D721Med (cell line): ENCODE measurements at places on chromosomes 16 and 17.

- DNase-seq = no peak
Observed at GRCh38 chr17:32854207-32854606, 22.7 kb downstream of the MYO1D start.

DNA sequence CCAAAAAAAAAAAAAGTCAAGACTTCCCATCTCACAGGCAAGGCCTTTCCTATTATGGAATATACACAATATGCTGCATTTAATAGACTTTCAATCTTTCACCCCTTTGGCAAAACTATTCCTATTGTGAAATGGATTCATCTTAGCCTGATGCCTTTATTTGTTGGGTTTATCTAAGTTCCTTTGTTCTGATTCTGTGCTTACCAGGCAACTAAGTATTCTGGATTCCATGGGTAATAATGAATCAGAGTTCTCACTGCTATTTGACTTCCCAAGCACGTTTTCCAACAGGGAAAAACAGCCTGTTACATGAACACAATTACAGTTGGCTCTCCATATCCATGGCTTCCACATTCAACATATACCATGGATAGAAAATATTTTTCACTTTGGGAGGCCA is 135.5 kb downstream of the MYO1D start:
- DNase-seq = no peak

GRCh38 chr16:81008505-81008789 is 1.4 kb downstream of the CENPN start:
- DNase-seq = no peak

DNA sequence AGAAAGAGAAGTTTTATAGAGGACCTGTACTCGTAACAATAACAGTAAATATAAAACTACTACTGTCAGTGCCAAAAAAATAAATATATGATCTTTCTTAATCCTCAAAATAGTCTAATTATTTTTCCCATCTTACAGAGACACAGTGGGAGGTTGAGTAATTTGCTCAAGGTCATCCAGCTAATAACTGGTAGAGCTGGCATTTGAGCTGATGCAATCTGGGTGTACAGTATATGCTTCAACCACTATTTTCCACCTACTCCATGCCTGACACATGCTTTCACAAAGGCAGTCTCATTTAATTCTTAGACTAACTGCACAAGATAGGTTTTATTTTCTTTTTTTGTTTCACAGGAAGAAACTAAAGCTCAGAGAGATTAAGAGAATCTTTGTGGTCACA is 33.6 kb downstream of the PIGL start:
- DNase-seq = no peak

- DNase-seq = no peak
Observed at GRCh38 chr17:43588664-43589435, 42.7 kb upstream of the ETV4 start.

GRCh38 chr17:79658811-79659207 is 48.0 kb upstream of the RBFOX3 start:
- DNase-seq = no peak

- no peak for DNase-seq
Observed at GRCh38 chr16:20674684-20675487, 22.6 kb downstream of the ACSM1 start.

- DNase-seq = no peak
Observed at GRCh38 chr16:78176435-78176834, 77.0 kb downstream of the WWOX start.

- no peak for DNase-seq
Observed at GRCh38 chr16:81615411-81615810, 163.7 kb upstream of the PLCG2 start.

DNA sequence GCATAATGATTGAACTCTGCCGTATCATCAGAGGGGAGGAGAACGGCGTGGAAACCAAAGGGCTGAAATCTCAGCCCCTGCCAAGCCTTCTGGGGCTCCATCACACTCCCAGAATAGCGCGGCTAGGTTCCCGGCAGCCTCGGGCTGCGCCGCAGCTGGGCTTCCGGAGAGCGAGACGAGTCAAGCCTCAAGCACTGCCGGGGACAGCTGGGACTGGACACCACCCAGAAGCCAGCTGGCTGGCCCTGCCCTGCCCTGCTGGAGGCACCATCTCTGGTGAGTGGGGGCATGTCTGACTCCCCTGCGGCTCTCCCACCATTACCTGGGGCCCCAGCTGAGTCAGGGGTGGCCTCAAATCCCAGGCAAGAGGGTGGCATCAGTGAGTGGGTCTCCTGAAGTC is 7.2 kb upstream of the GPRC5C start:
- no peak for DNase-seq

GRCh38 chr17:79862238-79862637 is 23.0 kb upstream of the CBX4 start:
- no peak for DNase-seq

DNA sequence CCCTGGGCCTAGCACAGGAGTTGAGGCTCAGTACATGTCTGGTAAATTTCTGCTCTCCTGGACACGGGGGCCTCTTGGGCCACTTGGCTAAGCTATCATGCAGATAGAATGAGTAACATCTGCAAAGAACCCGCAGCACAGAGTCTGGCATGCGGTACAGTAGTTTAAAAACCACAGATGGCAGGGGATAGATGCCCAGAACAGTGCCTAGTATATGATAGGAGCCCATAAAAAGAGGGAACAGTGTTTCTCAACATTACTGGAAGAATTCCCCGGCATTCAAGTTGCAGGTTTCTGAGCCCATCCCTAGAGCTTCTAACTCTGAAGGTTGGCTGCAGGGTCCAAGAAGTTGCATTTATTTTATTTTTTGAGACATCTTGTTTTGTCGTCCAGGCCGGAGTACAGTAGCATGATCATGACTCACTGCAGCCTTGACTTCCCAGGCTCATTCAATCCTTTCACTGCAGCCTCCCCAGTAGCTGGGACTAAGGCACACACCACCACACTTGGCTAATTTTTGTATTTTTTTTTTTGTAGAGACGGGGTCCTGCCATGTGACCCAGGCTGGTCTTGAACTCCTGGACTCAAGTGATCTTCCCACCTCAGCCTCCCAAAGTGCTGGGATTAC is 5.8 kb downstream of the CDIPT start:
- DNase-seq = no peak

- DNase-seq = no peak
Observed at GRCh38 chr16:13245713-13246377, 344.4 kb downstream of the SHISA9 start.

GRCh38 chr17:81518785-81519283 is 6.2 kb upstream of the ACTG1 start:
- no peak for DNase-seq

DNA sequence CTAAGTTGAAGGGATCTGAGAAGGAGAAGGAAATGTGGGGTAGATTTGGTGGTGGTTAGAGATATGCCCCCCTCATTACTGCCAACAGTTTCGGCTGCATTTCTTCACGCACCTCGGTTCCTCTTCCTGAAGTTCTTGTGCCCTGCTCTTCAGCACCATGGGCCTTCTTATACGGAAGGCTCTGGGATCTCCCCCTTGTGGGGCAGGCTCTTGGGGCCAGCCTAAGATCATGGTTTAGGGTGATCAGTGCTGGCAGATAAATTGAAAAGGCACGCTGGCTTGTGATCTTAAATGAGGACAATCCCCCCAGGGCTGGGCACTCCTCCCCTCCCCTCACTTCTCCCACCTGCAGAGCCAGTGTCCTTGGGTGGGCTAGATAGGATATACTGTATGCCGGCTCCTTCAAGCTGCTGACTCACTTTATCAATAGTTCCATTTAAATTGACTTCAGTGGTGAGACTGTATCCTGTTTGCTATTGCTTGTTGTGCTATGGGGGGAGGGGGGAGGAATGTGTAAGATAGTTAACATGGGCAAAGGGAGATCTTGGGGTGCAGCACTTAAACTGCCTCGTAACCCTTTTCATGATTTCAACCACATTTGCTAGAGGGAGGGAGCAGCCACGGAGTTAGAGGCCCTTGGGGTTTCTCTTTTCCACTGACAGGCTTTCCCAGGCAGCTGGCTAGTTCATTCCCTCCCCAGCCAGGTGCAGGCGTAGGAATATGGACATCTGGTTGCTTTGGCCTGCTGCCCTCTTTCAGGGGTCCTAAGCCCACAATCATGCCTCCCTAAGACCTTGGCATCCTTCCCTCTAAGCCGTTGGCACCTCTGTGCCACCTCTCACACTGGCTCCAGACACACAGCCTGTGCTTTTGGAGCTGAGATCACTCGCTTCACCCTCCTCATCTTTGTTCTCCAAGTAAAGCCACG is 28.3 kb downstream of the STH start:
- no peak for DNase-seq

GRCh38 chr17:45200701-45201100 is 21.0 kb upstream of the FMNL1 start:
- no peak for DNase-seq

GRCh38 chr16:86443508-86444147 is 66.7 kb upstream of the FOXF1 start:
- DNase-seq = no peak

GRCh38 chr17:7307686-7308624 is 527 bp downstream of the EIF5A start:
- no peak for DNase-seq

DNA sequence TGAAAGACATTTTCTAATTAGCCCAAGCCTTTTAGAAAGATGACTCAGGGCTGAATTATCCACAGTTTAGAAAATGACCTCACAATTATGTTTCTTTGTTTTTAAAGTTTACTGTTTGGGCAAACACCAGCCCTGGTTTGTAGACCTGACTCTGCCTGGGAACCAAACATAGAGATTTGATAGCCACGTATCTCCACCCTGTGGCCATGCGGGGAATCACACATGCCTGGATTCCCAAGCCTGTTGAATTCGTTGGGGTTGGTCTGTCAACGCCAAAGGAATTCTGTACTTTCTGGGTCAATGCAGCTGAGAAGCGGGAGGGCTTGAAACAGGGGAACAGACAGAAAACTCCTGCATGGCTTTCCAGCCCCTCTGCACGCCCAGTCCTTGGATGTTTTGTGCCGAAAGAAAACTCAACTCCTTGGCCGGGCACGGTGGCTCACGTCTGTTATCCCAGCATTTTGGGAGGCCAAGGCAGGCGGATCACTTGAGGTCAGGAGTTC is 26.9 kb downstream of the CD300A start:
- peak; percentile 47 for DNase-seq

DNA sequence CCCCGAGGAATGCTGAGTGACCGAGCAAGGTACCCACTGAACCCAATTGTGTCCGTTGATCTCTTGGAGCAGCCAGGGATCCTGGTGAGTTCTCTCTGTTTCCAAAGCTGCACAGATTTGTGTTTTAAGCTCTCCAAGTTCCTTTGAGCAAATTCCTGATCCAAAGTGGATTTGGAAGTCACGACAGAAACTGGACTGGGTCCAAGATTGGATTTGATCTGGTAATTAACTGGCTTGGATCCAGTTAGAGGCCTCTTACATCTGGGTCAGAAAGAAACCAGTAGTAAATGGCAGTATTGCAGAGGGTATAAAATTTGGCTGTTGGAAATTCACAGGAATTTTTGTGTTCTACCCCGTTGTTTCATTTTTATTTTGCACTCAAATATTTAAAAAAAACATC is 119.5 kb downstream of the PMP22 start:
- DNase-seq = no peak

GRCh38 chr17:80621997-80622357 is 77.3 kb downstream of the RPTOR start:
- no peak for DNase-seq

- DNase-seq = no peak
Observed at GRCh38 chr17:75205793-75206163, 299 bp downstream of the NUP85 start.

- DNase-seq = no peak
Observed at GRCh38 chr17:9217151-9218056, 196.1 kb downstream of the NTN1 start.
